ENCODE measurements at places on chromosomes 2 and 18. TPM values are rescaled to one million over a fixed set of nuclear protein-coding genes. Genes with fewer than 3 reads are reported as not detected.

The OTOF gene
- total RNA-seq = 1.9 TPM

The LRATD1 gene
- total RNA-seq = not detected

The CAPN14 gene
- 0.39 TPM for total RNA-seq

The OSBPL6 gene
- 1.9 TPM for total RNA-seq

The ALPG gene
- total RNA-seq = not detected

The EPAS1 gene
- total RNA-seq = 54.6 TPM

The SLC35F6 gene
- 6.8 TPM for total RNA-seq

The SIX3 gene
- total RNA-seq = not detected

The MARS2 gene
- 11.4 TPM for total RNA-seq

The UGT1A9 gene
- total RNA-seq = not detected

The TMEM247 gene
- total RNA-seq = not detected

The ZNF396 gene
- total RNA-seq = 0.93 TPM

The C2orf78 gene
- not detected for total RNA-seq

The MPHOSPH10 gene
- 38.5 TPM for total RNA-seq

The DQX1 gene
- 0.56 TPM for total RNA-seq

The SCN2A gene
- not detected for total RNA-seq

The HPCAL1 gene
- 82.2 TPM for total RNA-seq

The TSPYL6 gene
- total RNA-seq = not detected

The SGPP2 gene
- 20.8 TPM for total RNA-seq

The FER1L5 gene
- not detected for total RNA-seq

The PARD6G gene
- total RNA-seq = 0.40 TPM

The SULT1C2 gene
- total RNA-seq = not detected

The INPP5D gene
- total RNA-seq = 52.4 TPM

The MAP3K19 gene
- total RNA-seq = not detected

The CXCR1 gene
- total RNA-seq = not detected

The SDC1 gene
- 0.12 TPM for total RNA-seq

The BMP10 gene
- not detected for total RNA-seq

The SFTPB gene
- total RNA-seq = not detected

The PRKD3 gene
- total RNA-seq = 22.5 TPM

The TRAF3IP1 gene
- total RNA-seq = 8.0 TPM

The UGT1A4 gene
- not detected for total RNA-seq

The ANKRD53 gene
- not detected for total RNA-seq

The RIT2 gene
- not detected for total RNA-seq

The NR4A2 gene
- 10.0 TPM for total RNA-seq

The CD226 gene
- 63.9 TPM for total RNA-seq

The KCMF1 gene
- 94.1 TPM for total RNA-seq

The KRTCAP3 gene
- total RNA-seq = 5.4 TPM

The SMYD5 gene
- total RNA-seq = 42.0 TPM

The VWA3B gene
- not detected for total RNA-seq

The RIF1 gene
- total RNA-seq = 59.2 TPM

The MTLN gene
- total RNA-seq = 75.9 TPM

The DYSF gene
- not detected for total RNA-seq

The ANKRD44 gene
- total RNA-seq = 125 TPM

The CHRNA1 gene
- total RNA-seq = not detected

The FBLN7 gene
- total RNA-seq = 40.2 TPM

The NPPC gene
- total RNA-seq = not detected

The CCDC68 gene
- total RNA-seq = not detected

The COX5B gene
- total RNA-seq = 217 TPM

The ODC1 gene
- 142 TPM for total RNA-seq

The ANKRD30BL gene
- not detected for total RNA-seq

The IL36A gene
- total RNA-seq = not detected
